Prostate gland (tissue), 2 donors: ENCODE measurements at places on chromosomes 1 and 21. TPM values are rescaled to one million over a fixed set of nuclear protein-coding genes. Genes with fewer than 3 reads are reported as not detected.

Gene CBS
- 48.9 TPM for total RNA-seq

Gene KCNJ15
- 4.5 TPM for total RNA-seq

Gene NOS1AP
- total RNA-seq = 11.0 TPM

Gene CGN
- total RNA-seq = 37.5 TPM

DNA sequence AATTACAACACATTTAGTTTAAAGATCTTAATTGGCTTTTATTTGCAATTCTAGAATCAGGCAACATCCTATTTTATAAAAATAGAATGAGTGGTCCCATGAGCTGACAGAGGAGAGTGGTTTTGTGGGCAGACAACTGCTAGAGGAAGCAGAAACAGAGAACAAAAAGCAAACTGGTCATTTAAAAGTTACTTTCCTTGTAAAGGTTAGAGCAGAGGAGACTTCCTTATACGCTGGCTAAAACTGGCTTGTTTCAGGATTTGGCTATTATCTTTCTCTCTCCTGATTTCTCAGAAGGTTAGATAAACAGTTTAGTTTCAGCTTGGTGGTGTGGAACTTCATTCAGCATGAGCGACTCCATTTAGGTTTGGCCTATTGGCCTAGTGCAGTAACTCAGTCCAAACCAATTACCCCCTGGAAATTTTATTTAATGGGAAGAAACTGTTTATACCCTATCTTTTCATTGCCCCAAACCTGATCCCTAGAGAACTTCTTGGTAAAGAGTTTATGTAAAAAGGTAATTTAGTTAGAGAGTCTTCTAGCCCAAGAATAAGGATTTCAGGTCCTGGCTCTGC, 32.2 kb upstream of the IL20 start:
- no peak overlapping the region for H3K27ac ChIP-seq
- DNase-seq = no peak
- H3K36me3 ChIP-seq = no peaks in the 10 kb centered on the region
- H3K4me1 ChIP-seq = no peaks in the 10 kb centered on the region

DNA sequence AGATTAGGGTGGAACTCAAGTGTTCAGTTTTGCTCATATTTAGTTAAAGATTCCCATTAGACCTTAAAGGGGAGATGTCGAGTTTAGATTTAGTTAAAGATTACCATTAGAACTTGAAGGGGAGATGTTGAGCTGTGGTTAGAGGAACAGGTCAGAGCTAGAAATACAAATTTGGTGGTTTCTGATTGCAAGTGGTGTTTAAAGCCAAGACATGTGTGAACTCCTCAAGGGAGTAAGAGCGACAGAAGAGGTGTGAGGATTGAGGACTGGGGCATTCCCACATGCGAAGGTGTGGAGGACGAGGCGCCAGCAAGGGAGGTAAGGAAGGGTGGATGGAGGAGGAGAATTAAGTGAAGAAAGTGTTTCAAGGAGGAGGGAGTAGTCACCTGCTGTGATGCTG, 168.6 kb downstream of the IER5 start:
- no peak overlapping the region for H3K4me3 ChIP-seq
- H3K27ac ChIP-seq = no peak overlapping the region
- no peaks in the 10 kb centered on the region for H3K27me3 ChIP-seq
- DNase-seq = no peak

GRCh38 chr1:186289943-186290545, 85.0 kb downstream of the TPR start:
- H3K4me1 ChIP-seq = no peaks in the 10 kb centered on the region
- H3K36me3 ChIP-seq = no peaks in the 10 kb centered on the region
- no peak for DNase-seq

DNA sequence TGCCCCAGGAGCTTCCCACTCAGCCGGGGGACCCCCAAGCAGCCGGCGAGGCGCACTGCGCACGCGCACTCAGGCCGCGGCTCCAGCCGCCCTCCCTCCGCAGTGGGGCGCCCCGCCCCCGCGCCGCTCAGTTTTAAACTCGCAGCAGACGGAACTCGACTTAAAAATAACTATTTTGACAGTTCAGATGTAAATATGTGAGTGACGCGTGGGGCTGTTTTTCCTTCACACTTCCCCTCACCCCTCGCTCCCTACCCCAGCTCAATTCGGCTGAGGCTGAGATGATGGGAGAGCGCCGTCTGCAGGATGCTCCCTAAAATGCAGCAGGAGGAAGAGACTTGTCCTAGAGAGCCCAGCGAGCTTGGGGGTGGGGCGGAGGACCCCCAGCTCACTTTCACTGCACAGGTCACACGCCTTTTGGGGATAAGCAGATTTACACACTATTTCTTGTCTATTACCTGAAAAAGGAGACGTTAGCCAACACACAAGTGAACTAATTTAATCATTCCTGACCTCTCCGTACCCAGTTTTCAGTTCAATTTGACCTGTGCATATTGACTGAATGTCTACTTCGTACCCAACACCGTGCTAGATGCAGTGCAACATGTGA, 8.9 kb upstream of the LEMD1 start:
- no peaks in the 10 kb centered on the region for H3K27me3 ChIP-seq
- no peaks in the 10 kb centered on the region for H3K36me3 ChIP-seq
- peak; percentile 30 for DNase-seq
- H3K4me1 ChIP-seq = no peaks in the 10 kb centered on the region
- H3K27ac ChIP-seq = no peak overlapping the region

- DNase-seq = peak; percentile 72
- peak overlapping the region; percentile 40 for H3K27ac ChIP-seq
- no peaks in the 10 kb centered on the region for H3K27me3 ChIP-seq
- peaks cover 6% of the 10 kb centered on the region for H3K4me1 ChIP-seq
- no peaks in the 10 kb centered on the region for H3K36me3 ChIP-seq
Observed at GRCh38 chr1:151196292-151196800, 2.0 kb upstream of the PIP5K1A start.

DNA sequence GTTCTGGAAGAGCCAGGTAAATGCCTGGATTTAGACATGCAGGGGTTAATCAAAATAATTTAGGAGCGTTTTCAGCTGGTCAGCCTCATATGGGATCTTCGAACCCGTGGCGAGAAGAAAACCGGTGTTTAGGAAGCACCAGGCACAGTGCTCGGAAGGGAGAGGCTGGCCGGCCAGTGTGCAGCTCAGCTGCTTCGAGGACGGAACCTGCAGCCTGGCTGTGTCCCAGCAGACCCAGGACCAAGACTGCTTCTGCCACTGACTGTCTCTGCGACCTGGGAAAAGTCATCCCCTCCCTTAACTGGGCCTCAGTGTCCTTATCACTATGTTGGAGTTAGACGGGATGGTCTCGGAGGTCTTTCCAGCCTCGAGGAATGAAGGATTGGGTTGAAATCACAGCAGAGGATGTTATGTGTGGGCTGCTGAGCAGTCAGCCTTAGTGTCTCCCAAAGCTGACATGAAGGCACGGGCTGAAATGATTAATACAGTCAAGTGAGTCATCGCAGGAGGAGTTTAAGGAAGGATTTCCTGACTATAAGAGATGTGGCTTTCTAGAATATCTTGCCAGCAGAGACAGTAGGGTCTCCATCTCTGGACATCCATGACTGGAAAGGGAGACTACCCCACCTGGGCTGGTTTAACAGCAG, 20.8 kb downstream of the PPFIA4 start:
- H3K36me3 ChIP-seq = no peaks in the 10 kb centered on the region
- DNase-seq = no peak
- H3K27me3 ChIP-seq = peaks cover 2% of the 10 kb centered on the region
- H3K27ac ChIP-seq = no peak overlapping the region
- H3K4me1 ChIP-seq = no peaks in the 10 kb centered on the region
- no peak overlapping the region for H3K4me3 ChIP-seq

Gene RPTN
- not detected for total RNA-seq

DNA sequence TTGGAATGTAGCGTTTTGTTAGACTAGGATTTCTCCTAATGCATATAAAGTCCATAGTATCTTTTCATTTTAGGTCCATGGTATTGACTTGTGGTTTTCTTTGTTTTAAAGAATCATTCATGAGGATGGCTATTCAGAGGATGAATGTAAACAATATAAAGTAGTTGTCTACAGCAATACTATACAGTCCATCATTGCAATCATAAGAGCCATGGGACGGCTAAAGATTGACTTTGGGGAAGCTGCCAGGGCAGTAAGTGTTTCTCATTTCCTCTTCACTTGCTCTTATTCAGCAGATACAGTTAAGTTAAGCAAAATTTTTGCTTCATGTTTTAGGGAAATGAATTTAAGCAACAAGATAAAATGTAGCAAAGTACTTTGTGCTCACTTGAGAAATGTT, 25.4 kb downstream of the GNAI3 start:
- no peak overlapping the region for H3K4me3 ChIP-seq
- no peak overlapping the region for H3K27ac ChIP-seq
- no peaks in the 10 kb centered on the region for H3K4me1 ChIP-seq
- H3K27me3 ChIP-seq = no peaks in the 10 kb centered on the region

DNA sequence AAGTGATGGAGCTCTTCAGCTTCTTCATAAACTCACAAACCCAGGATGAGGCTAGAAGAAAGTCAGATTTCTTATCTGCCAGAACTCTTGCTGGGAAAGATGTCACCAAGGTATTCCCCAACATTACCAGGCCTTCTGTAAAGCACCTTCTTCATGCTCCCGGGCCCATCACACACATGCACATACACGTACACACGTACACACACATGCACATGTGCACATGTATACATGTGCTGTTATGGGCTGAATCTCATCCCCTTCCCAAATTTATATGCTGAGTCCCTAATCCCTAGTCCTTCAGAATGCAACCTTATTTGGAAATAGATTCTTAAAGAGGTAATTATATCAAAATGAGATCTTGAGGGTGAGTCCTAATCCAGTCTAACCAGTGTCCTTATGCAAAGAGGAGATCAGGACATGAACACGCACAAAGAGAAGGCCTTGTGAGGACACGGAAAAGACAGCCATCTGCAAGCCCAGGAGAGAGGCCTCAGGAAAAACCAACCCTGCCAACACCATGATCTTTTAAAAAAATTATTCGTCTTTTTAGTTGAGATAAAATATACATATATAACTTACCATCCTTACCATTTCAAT, 76.4 kb upstream of the LYST start:
- H3K27ac ChIP-seq = no peak overlapping the region
- no peak overlapping the region for H3K4me3 ChIP-seq
- no peaks in the 10 kb centered on the region for H3K36me3 ChIP-seq
- no peaks in the 10 kb centered on the region for H3K4me1 ChIP-seq
- H3K27me3 ChIP-seq = no peaks in the 10 kb centered on the region

Gene TNNI3K
- total RNA-seq = not detected

DNA sequence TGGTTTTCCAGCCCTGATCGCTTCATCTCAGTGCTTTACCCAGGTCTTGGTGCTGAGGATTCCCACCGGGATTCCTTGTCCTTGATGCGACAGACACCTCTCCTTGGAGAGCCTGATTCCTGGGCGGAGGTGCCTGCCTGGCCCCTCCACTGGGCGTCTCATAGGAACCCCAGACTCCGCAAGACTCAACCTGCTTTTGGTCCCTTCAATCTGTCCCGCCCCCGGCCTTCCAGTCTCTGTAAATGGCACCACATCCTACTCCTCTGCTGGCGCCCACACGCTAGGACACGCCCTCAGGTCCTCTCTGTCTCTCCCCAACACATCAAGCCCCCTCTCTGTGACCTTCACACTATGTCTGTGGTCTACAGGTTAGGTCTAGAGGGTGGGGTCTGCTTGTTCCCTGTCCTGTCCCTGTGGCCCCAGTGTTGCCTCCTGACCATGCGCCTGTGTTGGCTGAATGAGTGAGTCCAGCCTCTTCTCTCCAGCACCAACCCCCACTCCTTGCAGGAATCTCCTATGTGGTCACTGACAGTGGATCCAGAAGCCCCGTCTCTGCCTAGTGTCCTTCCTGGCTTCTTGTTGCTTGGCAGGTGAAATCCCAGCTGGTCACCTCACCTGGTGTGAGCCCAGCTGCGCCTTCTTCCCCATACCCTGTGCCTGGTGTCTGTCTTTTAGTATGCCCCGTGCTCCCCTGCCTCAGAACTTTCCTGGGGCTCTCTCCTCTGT, 119.7 kb upstream of the C1orf174 start:
- no peak overlapping the region for H3K4me3 ChIP-seq
- DNase-seq = no peak
- H3K27me3 ChIP-seq = peaks cover 6% of the 10 kb centered on the region
- no peaks in the 10 kb centered on the region for H3K36me3 ChIP-seq
- no peaks in the 10 kb centered on the region for H3K4me1 ChIP-seq
- no peak overlapping the region for H3K27ac ChIP-seq

DNA sequence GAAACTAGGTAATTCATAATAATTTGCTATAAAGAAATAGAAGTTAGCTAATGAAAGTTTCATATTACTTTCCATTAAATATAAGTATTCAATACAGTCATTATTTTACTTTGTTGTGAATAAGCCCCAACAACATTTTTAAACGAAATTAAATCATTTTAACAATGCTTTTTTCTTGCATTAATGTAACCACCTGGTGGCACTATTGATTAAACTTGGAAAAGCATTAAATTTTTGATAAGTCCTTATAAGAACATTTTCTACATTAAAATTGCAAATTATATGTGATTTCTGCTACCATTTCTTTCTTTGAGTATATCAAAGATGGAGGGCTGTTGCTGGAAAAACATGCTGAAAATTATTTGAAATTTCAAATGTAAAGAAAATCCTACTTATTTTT, 918.8 kb upstream of the TMPRSS15 start:
- H3K27me3 ChIP-seq = no peaks in the 10 kb centered on the region
- no peaks in the 10 kb centered on the region for H3K36me3 ChIP-seq
- no peak overlapping the region for H3K27ac ChIP-seq
- DNase-seq = no peak
- H3K4me1 ChIP-seq = no peaks in the 10 kb centered on the region

Gene ECE1
- 146 TPM for total RNA-seq
